ENCODE measurements at places on chromosomes 3 and 15. TPM values are rescaled to one million over a fixed set of nuclear protein-coding genes. Genes with fewer than 3 reads are reported as not detected.

GRCh38 chr3:30649572-30650318 is 43.3 kb downstream of the TGFBR2 start:
- peak; percentile 80 for DNase-seq

DNA sequence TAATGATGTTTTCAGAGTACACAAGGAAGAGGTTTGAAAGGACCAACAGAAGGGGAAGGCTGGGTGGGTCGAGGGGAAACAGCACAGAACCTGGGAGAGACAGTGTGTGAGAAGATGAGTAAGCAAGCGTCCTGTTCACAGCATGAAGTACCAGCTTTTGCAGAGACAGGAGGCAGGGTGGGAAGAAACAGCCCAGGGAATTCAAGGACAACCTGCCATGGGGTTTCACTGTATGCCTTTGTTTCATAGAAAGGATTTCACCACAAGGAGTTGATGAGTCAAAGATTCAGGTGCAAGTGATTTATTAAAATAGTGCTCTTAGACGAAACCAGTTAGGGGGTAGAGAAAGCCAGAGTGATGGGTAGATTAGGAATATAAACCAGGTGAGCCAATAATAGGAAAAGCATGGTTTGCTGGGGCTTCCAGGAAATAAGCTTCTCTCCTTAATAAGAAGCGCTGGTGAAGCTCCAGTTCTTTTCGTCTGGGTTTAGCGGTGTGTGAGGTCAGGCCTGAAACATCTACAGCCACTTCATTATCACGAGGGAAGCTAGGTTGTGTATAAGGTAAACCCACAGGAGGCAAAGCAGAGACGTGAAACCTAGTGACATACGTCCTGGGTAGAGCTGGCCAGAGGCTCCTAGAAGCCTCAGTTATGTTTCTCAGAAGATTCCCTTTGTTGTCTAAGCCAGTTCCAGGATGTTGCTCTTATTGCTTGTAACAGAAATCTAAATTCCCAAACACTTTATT is 3.9 kb downstream of the HHLA2 start:
- DNase-seq, result no peak

GRCh38 chr15:61541516-61541915 is 312.4 kb upstream of the RORA start:
- no peak for DNase-seq

DNA sequence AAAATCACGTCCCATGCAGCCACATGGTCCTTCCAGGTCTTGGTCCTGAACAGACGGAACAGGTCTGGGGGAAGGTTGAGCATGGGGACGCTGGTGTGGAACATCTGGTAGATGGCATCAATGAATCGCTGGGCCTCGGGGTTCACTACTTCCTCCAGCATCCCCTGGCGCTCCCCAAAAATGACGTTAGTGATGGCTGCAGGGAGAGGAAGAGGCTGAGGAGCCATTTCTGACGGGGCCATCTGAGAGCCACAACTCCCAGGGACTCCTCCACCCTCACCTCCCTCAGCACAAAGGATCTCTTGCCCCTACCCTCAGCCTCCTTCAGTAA is 23.7 kb downstream of the CYP11A1 start:
- no peak for DNase-seq

The CA12 gene
- under 0.01 TPM for total RNA-seq

The CHRFAM7A gene
- 10.2 TPM for total RNA-seq

GRCh38 chr15:46354443-46354842 is 719.6 kb downstream of the SQOR start:
- DNase-seq, result no peak

DNA sequence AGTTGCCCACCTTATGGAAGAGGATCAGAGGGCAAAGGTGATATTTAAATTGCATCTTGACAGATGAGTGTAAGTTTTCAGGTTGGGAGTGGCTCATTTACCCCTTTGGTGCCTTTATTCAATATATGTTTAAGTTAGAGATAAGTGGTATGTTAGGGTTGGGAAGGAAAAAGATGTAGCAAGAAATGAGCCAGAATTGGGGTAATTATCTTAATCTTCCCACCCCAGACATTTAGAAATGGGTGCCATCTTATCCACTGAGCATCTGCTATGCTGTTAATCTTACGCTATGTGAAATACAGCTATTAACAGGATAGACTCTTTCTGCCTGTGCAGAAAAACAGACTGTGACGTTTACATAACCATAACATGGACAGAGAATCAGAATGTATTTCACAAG is 6.3 kb downstream of the CMTM7 start:
- DNase-seq, result no peak

DNA sequence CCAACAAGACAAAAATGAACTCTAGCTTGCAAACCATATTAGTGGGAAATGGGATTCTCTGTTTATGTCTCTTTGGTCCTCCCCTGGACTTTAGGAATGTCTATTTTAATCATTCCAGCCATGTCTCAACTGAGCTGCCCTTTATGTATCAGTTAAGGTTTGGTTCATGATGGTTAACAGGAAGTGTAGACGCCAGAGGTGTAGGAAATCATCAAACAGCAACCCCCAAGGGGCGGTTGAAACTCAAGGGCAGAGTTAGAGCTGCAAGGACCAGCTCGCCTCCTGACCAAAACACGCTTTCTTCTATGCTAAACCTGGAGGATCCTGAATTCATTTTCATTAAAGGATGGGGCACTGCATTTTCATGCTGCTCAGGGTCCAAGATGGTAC is 53.7 kb upstream of the HEG1 start:
- no peak for DNase-seq

GRCh38 chr3:129723558-129724324 is 117.3 kb upstream of the PLXND1 start:
- DNase-seq, result no peak

Data from hematopoietic multipotent progenitor cell (in vitro differentiated cells).